ENCODE measurements at places on chromosomes 12 and 14.

GRCh38 chr14:53953002-53953827, 3.4 kb downstream of the BMP4 start:
- no peak for DNase-seq

DNA sequence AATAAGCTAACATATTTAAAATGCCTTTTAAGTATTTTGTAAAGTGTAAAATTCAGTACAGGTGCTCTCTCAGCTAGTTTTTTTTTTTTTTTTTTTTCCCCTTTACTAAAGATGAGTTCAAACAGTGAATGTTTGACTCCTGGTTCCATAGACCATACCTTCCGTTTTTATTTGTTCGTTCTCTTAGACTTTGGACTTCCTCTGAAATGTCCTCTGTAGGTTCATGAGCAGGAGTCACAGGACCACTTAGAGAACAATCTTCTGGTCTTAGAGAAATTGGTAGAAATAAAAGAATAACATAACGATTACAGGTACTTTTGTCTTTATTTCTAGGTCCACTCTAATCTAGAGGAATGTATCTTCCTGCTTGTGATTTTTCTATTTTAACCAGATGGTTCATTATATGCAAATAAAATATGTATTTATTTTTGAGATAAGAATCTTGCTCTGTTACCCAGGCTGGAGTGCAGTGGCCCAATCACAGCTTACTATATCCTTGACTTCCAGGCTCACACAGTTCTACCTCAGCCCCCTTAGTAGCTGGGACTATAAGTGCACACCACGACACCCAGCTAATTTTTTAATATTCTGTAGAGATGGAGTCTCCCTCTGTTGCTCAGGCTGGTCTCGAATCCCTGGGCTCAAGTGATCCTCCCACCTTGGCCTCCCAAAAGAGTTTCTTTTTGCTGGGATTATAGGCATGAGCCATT, 25.8 kb downstream of the STYX start:
- DNase-seq: no peak

DNA sequence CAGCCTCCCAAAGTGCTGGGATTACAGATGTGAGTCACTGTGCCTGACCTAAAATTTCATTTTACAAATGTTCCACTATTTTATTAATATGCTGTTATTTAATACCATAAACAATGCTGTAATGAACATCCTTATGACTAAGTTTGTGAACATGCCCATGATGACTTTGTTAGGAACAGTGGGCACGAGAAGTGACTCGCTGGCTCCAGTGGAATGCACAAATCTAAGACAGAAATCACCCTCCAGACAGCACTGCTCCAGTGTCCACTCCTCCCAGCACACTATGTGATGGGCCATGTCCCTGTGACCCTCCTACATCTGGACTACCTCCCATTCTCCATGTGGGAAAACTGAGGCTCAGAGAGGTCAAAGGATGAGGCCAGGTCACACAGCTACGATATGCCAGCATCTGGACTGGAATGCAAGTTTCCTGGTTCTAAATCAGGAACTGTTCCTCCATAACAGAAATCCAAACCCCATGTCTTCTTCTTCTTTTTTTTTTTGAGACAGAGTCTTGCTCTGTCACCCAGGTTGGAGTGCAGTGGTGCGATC, 57.9 kb downstream of the GPR68 start:
- no peak for DNase-seq

- no peak for DNase-seq
Measured at GRCh38 chr12:115341442-115341841, 657.5 kb upstream of the TBX3 start.

DNA sequence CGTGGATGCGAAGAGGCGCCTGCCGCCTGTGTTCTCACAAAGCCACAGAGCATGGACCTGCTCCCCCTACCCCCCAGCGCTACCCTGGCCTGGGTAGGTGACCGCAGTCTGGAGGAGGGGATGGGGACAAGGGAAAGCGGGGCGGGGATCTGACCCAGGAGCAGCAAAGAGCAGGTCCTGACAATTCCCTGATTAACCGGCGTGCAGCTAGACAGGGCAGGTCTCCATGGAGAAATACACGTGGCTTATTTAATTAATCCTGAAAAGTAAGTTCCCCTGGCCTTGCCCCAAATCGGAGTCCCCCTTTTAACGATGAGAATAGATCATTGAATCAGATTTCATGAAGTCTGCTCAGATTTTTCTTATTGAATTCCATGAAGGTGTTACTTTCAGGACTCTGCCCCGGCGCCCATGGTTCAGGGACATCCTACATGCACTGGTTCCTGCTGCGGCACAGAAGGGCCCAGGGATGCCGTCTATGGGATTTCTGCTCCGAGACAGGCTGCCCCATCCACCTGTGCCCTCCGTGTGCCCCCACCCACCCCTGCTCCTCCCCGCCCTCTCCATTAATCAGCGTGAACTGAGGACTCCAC, 251.0 kb upstream of the SFSWAP start:
- no peak for DNase-seq
